ENCODE measurements at places on chromosomes 2 and 18.

DNA sequence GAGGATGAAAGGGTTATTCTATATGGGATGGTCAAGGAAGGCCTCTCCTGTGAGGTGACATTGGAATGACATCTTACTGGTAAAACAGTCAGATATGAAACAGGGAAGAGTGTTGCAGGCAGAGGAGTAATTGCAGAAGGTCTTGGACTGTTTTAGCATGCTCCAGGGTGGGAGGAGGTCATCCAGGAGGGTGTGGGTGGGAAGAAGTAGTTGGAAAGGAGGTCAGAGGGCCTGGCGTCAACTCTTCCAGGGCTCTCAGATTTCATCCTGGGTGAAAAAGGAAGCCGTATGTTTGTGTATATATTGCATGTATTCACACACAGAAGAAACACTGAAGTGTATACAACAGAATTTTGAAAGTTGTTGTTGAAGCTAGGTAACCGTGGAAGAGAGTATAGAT, 48.2 kb downstream of the ATP9B start:
- DNase-seq, result no peak

DNA sequence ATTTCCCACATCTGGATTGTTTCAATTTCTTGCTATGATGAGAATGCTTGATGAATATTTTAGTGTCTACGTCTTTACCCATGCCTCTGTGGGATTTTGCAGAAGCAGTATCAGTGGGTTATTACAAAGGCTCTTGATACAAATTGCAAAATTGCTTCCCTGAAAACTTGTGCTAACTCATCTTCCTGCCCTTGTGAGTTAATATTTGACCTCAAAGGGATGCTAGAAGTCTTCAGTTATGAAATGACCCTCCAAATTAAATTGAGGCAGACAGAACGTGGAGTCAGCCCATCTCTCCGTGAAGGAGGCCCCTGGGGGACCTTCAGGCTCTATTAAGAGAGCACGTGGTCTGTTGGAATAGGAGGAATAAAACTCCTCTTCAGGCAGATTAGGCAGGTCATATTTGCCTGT, 239.2 kb upstream of the HS6ST1 start:
- DNase-seq, result no peak

DNA sequence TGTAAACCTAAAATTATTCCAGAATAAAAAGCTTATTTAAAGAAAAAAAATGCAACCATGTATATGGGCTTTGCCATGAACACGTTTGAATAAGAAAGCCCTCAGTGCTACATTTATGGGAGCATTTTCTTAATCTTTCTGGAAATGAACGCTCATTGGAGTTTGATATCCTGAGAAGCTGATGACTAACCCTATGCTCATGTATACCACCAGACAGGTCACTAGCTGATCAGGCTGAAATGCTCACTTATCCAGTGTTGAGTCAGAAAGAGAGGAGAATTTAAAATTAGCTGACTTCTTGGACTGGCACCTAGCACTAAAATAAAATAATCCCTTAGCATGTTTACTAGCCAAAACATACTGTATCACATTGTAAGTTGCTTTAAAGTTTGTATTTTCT, 254.9 kb upstream of the SIX3 start:
- DNase-seq, result no peak

DNA sequence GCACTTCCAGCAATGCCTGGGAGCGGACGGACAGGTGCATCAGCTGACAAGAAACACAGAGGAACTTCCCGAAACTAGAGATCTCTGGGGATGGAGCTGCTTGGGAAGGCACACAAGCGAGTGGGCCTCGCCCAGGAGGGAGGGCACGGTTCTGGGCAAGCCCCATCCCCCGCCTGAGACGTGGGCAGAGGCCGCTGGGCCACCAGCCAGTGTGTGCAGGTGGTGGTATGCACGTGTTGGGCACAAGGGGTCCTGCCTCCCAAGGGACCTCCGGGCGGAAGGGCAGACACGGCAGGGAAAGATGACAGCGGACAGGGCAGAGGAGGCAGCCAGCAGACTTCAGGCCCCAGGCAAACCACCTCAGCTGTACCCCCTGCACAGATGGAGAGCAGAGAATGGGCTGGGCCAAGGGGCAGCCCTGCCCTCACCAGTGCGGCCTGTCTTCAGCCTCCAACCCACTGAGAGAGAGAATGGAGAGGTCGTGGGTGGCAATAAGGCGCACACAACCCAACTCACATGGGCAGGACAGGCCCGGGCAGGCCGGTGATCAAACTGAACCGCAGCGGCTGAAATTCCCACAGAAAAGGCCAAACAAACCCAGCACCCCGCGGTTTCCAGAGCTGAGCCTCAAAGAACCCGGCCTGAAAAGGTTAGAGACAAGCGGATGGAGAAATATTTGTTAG, 51.2 kb downstream of the HDAC4 start:
- no peak for DNase-seq

- no peak for DNase-seq
Observed at GRCh38 chr2:180662521-180662920, 317.9 kb upstream of the UBE2E3 start.

- DNase-seq, result no peak
Observed at GRCh38 chr2:44635725-44636124, 274.0 kb downstream of the CAMKMT start.

DNA sequence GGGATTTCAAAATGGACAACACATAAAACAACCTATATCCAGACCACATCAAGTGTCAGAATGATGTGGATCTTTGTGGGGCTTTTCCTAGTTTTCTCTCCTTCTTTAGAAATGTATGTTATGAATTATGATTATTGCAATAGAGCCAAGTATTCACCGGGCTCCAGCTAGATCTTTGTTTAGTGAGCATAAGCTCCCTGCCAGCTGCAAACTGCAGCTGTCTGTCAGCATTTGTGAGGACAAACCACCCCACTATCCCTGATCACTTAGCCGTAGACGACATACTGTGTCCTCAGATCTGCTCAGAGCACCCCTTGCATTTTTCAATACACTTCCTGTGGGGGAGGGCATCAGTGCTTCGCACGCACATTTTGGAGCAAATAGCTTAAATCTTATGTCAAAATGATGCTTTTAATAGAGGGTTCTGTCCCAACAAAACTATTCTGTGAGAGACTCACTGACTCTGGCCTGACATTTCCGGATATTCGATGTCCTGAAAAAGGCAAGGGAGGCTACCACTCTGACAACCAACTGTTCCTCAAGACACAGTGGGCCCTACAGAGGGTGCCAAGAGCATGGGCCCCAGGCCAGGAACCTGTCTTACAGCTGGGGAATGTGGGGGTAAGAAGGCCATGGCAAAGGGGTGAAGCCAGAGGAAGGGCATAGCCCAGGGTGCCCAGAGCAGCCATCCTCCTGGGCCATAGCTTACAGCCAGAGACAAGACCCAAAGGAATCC, 346.0 kb downstream of the ARHGAP15 start:
- DNase-seq, result no peak

DNA sequence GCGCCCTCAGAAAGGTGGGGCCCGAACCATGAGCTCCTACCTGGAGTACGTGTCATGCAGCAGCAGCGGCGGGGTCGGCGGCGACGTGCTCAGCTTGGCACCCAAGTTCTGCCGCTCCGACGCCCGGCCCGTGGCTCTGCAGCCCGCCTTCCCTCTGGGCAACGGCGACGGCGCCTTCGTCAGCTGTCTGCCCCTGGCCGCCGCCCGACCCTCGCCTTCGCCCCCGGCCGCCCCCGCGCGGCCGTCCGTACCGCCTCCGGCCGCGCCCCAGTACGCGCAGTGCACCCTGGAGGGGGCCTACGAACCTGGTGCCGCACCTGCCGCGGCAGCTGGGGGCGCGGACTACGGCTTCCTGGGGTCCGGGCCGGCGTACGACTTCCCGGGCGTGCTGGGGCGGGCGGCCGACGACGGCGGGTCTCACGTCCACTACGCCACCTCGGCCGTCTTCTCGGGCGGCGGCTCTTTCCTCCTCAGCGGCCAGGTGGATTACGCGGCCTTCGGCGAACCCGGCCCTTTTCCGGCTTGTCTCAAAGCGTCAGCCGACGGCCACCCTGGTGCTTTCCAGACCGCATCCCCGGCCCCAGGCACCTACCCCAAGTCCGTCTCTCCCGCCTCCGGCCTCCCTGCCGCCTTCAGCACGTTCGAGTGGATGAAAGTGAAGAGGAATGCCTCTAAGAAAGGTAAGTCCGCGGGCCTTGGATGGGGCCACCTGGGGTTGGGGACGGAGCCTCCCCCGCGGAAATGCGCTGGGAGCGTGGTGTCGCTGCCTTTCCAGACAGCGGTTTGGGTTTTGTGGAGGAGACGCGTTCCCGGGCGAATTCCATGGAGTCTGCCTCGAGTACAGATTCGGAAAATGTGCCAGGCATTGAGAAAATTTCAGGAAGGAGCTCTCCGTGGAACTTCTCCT, 559 bp downstream of the HOXD1 start:
- no peak for DNase-seq

DNA sequence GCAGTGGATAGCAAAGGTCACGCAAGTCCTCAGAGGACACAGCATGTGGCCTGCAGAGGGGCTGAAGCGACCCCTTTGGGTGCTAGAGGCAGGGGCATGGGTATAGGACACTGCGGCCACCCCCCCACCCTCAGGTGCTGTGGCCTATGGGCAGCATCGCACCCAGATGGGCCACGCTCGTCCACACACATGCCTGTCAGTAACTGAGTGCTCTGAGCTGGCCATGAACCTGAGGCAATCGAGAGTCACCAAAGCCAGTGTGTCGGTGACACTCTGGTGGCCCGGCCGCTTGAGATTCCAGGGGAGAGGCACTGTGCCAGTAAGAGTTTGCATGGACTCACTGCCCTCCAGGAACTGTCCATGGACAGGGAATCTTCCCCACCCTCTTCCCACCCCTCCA, 22.7 kb upstream of the PTPN2 start:
- DNase-seq, result no peak

GRCh38 chr2:216516730-216517350, 18.2 kb downstream of the RPL37A start:
- peak; percentile 45 for DNase-seq

DNA sequence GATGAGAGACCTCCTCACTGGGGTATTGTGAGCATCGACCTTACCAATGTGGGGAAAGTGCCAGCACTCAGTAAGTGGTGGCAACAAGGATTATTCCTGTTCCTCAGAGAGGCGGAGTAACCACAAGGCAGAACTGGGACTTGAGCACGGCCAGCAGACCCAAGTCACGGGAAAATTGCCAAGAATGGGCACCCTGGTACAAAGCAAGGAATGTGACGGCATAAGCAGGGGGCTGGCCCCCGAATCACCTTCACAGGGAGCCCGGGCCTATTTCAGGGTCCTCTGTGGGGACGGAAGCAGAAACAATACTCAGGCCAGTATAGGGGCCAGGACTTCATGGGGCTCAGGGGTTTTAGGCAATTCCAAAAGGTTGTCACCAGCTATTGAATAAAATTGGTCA, 25.4 kb downstream of the CENPA start:
- DNase-seq, result no peak

DNA sequence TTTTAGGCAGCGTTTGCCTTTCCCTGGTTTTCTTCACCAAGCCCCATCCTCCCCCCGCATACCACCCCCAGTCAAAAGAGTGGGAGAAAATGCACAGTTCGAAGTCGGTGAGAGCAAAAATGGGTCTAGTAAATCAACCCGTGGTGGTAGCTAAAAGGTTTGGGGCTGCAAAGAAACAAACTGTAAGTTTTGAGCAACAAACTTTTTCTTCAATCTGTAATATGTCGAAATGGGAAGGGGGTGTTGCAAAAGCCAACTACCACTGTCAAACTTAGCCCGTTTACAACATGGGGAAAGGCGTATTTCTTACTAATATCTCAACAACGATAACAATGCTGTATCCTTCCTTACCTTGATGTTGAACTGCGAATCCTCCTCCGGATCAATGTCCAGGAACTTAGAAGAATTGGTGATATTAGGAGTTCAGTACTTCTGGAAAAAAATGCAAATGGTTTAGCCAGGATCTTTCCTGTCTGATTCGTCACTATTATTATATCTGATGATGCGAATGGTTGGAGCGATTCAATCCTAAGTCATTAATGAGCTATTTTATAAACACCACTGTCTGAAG, 2.4 kb upstream of the SATB2 start:
- no peak for DNase-seq

GRCh38 chr2:46873604-46874068, 42.0 kb downstream of the MCFD2 start:
- no peak for DNase-seq

GRCh38 chr18:61528961-61529360, 195.7 kb downstream of the CDH20 start:
- peak; percentile 62 for DNase-seq

DNA sequence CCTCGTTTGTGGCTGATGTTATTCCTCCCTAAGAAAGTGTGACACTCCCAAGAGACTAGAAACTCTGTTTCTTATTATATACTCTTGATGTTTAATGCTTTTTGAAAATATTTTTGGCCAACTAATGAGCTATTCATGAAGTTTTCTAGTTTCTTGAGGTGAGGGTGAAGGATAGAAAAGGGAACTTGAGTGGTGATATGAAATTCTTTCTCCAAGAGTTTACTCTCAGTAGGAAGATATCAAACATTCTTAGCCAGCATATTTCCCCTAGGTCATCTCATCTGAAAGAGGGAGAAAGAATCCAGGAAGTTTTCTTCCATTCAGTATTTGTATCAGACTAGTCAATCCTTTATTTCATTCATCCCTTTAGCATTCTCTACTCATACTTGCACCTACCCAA, 95.7 kb downstream of the MAP3K20 start:
- DNase-seq, result no peak

DNA sequence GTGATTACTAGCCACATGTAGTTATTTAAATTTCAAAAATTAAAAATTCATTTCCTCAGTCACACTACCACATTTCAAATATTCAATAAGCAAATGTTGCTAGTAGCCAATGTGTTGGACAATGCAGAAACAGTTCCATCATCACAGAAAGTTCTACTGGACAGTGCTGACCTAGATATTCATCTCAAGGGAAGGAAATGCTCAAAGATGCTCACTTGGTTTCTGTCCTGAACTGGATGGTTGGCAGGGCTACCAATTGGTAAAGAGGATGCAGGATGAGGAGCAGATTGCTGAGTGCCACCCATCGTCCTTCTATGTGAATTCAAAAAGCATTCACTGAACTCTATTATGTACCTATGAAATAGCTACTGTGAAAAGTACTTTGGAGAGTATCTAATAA, 6.0 kb upstream of the UBXN2A start:
- no peak for DNase-seq

GRCh38 chr2:187554011-187554703, at the start of gene TFPI:
Gene TFPI, minus strand, starts transcription at chr2:187554435. Its CDS starts 50,667 bp downstream, at chr2:187503768.
- DNase-seq, result peak; percentile 43

DNA sequence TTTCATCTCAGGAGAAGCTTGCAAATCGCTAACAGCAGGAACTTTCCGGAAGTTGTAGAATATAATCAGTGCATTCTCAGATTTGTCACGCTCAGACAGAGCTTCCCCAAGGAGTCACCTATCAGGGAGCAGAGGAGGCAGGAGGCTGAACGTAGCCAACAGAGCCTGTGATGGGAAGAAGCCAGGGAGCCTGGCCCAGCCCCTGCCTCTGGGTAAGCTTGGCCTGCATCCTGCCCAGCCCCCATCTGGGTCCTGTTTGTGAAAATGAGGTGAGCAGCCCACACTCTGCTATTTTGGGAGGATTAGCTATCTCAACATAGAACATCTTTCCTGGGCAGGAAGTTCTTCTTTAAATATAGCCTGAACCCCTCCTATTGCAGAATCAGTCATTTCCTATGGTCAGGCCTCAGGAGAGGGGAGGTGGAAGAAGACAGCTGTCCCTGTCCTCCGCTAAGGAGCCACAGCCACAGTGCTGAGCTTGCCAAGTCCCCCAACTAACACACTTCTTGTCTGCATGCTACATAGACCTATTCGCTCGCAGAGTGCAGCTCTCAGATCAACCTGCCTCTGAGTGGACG, 19.2 kb upstream of the PKDCC start:
- no peak for DNase-seq

All from DMS 273 treated with DMSO at 0.1 percent for 48 hours (cell line).